ENCODE measurements at places on chromosomes 4 and X. TPM values are rescaled to one million over a fixed set of nuclear protein-coding genes. Genes with fewer than 3 reads are reported as not detected.

- no peaks in the 10 kb centered on the region for H3K4me1 ChIP-seq
- peaks cover 10% of the 10 kb centered on the region for H3K27me3 ChIP-seq
- no peaks in the 10 kb centered on the region for H3K36me3 ChIP-seq
- H3K27ac ChIP-seq = no peak overlapping the region
These were observed 47.8 kb downstream of the BEX3 start for GRCh38 chrX:103423955-103424638.

DNA sequence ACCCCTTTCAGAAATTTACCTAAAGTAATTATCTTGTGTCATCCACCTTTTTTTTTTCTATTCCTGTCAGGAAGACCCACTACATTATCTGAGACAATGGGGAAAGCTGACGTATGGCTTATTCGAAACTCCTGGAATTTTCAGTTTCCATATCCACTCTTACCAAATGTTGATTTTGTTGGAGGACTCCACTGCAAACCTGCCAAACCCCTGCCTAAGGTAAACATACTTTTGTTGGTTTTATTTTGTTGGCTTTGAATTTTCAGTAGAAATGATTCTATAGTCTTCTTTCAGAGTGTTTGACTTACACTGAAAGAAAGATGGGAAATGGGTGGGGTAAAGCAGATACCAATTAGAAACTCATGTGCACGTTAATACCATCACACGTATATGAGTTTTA is 2.2 kb downstream of the UGT2B7 start:
- no peaks in the 10 kb centered on the region for H3K4me1 ChIP-seq
- no peak overlapping the region for H3K27ac ChIP-seq
- no peak overlapping the region for H3K4me3 ChIP-seq
- DNase-seq = no peak

DNA sequence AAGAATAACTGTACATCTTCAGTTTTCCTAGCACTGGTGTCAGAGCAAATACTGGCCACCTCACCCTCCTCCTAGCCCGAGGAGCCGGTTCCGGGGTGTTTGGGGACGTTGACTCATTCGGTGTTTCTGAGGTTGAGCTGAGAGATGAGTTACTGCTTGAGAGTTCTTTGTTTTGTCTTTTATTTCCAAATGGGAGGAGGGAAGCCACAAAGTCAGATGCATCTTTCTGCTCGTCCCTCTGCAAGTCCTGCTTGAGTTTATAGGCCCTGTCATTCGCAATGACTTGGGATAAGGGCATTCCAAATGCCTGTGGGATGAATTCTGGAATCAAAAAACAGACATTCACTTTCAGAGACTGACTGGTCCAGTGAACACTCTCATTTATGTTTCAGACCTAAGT is 77.5 kb downstream of the HCCS start:
- no peak overlapping the region for H3K4me3 ChIP-seq
- no peak for DNase-seq
- H3K36me3 ChIP-seq = no peaks in the 10 kb centered on the region
- H3K27ac ChIP-seq = no peak overlapping the region

- no peak overlapping the region for H3K27ac ChIP-seq
- no peak for DNase-seq
- H3K4me3 ChIP-seq = no peak overlapping the region
- H3K4me1 ChIP-seq = no peaks in the 10 kb centered on the region
These were observed 665.6 kb upstream of the CPEB2 start for GRCh38 chr4:14336656-14337055.

DNA sequence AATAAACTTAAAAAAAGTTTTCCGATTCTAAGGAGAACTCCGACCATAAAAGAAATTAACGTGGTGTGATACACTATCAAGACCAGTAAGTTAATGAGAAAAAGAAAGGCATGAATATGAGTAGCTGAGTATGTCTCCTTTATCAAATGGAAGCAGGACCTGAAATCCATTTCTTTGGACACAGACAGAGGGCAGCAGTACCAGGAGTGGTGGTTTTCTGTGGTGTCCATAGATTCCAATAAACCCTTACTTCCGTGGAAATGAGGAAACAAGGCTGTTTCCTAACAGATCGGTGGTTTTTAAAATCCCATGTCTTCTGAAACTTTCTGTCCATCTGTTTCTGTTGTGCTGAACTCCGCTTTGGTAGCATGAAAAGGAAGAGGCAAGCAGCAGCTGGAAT is 128.5 kb upstream of the TSPAN5 start:
- no peaks in the 10 kb centered on the region for H3K4me1 ChIP-seq
- no peak overlapping the region for H3K4me3 ChIP-seq
- H3K36me3 ChIP-seq = no peaks in the 10 kb centered on the region

GRCh38 chr4:1599026-1599481 is 85.1 kb downstream of the FAM53A start:
- H3K27ac ChIP-seq = no peak overlapping the region
- peaks cover 26% of the 10 kb centered on the region for H3K27me3 ChIP-seq
- no peak overlapping the region for H3K4me3 ChIP-seq
- no peak for DNase-seq
- no peaks in the 10 kb centered on the region for H3K4me1 ChIP-seq

DNA sequence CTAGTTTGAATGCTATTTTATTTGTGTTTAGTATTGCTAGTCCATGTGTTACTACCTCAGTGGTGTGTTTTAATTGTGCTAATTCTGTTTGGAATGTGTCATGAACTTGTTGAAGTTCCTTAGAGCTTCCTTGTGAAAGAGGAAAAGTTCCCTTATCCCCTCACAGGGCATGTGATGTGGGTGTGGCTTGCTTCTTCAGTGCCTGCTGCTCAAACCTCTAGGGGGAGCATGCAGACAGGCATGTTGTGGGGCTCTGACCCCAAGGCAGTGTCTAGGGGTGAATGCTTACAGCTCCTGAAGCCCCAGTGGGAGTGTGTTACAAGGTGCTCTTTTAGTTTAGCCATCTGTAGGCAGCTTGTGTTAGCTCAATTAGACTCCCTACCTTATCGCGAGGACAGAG is 86.5 kb downstream of the MAGED4 start:
- H3K4me3 ChIP-seq = no peak overlapping the region
- H3K27ac ChIP-seq = no peak overlapping the region
- H3K4me1 ChIP-seq = no peaks in the 10 kb centered on the region
- no peak for DNase-seq
- peaks cover 33% of the 10 kb centered on the region for H3K27me3 ChIP-seq

DNA sequence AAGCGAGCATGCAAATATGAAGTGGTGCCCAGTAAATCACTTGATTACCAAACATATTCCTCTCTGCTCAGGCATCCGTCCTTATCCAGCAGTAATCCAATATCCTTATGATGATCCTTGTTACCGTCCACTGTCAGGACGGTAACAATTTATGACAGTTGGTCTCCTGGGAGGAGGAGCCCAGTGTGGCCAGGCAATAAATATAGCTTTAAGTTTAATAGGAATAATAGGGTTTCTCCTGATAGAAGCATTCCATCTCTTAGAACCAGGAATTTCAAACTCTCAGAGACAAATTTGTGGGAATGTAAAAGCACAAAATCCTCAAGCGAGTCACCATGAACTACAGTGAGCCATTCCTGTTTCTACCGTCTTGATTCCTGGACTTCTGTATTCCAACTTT is 171.2 kb upstream of the IL15 start:
- H3K27ac ChIP-seq = no peak overlapping the region
- H3K27me3 ChIP-seq = no peaks in the 10 kb centered on the region
- H3K36me3 ChIP-seq = no peaks in the 10 kb centered on the region
- H3K4me1 ChIP-seq = no peaks in the 10 kb centered on the region
- no peak for DNase-seq

EMD gene
- total RNA-seq = 55.5 TPM

FGG gene
- total RNA-seq = 26.0 TPM

PARM1 gene
- total RNA-seq = 161 TPM

GCNA gene
- total RNA-seq = 1.2 TPM

HTT gene
- total RNA-seq = 46.2 TPM

Data from adrenal gland (tissue), 19 donors.